NCI-H1436 (cell line): ENCODE measurements at places on chromosomes 13 and 19.
A peak's percentile ranks its signal among the peaks of the same experiment; 100 is the strongest.

GRCh38 chr13:113860051-113860664, 3.7 kb downstream of the GAS6 start:
- no peak for DNase-seq

GRCh38 chr19:10019246-10019645, 6.0 kb downstream of the RDH8 start:
- DNase-seq = no peak

DNA sequence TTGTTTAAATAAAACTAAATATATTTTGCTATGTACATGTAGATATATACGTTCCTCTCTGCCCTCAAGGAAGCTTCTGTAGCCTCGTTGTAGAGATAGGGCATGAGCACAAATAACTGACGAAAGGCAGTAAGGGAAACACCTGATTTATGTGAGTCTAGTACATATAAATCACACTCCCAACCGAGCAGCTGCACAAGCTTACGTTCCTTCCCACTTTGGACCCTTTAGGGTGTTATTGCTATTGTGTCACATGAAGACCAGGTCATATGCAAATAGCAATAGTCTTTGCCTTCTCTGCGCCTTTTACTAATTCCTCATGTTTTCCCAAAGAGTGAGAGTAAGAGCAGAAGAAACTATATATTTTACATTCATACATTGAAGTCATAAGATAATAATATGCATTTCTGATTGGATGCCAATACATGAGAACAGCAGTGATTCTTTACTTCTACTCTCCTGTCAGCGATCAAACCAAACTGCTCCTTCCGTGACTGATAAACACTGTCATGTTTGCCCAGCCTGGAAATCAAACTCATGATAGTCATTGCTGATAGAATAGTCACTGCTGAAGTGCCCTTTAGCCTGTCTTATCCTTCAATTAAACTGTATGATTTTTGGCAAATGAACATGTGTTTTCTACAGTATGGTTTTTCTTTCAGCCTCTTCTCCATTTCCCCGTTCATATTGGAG, 127.2 kb upstream of the MAB21L1 start:
- no peak for DNase-seq

GRCh38 chr13:113425941-113426590, 27.2 kb downstream of the ADPRHL1 start:
- no peak for DNase-seq

GRCh38 chr19:47882890-47883289, 3.2 kb downstream of the SULT2A1 start:
- no peak for DNase-seq

- DNase-seq = no peak
These were observed 61.4 kb upstream of the TEX29 start for GRCh38 chr13:111259058-111259457.

DNA sequence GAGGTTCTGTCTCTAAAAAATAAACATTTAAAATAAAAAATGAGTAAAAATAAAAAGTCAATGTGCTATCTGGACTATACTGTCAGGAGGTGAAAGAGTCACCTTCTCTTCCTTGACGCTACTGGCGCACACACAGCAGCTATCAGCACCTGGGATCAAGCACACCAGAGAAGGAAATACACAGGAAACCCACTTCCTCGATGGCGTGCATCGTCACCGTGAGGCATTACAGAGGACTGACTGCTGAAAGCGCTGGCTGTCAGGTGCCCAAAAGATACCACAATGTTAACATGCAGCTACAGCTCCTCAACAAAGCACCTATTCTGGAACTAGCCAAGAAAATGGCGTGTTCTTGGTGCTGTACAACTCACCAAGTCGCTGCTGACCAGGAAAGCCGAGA, 6.1 kb downstream of the SLC35E1 start:
- DNase-seq = no peak

- no peak for DNase-seq
These were observed 84.7 kb downstream of the DLEU7 start for GRCh38 chr13:50758796-50759195.

GRCh38 chr13:27005556-27005955, 166.1 kb downstream of the USP12 start:
- no peak for DNase-seq

GRCh38 chr19:38361633-38362075, 12.7 kb upstream of the PSMD8 start:
- DNase-seq = peak; percentile 80

DNA sequence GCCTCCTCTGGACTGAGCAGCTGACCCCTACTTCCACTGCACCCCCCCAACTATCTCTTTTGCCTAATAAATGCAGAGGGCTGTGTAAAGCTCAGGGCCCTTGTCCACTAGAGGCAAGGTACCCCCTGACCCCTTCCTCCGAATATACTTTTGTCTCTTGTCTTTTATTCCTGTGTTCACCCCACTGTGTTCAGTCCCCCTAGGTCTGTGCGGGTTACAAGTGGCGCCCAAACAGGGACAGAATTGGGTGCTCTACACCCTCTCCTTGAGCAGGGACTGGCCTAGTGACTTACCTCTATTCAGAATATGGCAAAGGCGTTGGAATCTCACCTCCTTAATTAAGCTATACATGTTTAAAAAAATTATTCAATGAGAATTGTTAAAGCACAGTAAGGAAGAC, 15.0 kb downstream of the ZNF350 start:
- no peak for DNase-seq
